NCI-H345 (cell line): ENCODE measurements at places on chromosomes 7 and 10.

DNA sequence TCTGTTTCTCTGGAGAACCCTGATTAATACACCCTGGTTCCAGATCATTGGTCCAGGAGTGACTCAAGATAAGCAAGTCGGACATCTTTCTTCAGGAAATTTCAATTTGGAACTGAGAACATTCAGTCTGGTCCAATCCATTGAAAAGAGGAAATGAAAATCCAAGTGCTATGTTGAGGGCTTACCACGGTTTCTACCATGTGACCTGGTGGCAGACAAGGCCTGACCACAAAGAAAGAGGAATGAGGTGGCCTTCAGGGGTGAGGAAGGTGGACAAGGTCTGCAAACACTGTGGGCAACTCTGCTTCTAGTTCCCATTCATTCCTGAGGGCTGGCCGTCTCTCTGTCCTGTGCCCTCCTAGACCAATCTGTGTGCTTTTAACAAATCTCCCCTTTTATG, 149.2 kb upstream of the GHITM start:
- no peak for DNase-seq

DNA sequence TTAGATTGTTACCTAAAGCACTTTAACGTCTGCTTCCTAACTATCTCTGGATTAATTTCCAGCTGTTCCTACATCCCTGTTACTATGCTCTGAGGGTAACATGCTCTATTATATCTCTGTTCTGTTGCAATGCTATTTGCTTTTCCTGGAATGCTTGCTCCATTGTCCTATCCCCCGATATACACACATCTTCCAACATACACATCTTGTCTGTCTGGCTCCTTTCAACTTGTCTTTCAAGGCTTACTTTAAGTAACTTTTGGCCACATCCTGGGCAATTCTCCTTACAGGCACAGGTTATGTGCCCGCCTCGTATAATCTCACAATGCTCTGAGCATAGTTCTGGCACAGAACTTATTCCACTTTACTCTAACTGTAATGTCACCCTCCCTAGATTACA, 96.2 kb downstream of the CDK6 start:
- DNase-seq, result no peak

DNA sequence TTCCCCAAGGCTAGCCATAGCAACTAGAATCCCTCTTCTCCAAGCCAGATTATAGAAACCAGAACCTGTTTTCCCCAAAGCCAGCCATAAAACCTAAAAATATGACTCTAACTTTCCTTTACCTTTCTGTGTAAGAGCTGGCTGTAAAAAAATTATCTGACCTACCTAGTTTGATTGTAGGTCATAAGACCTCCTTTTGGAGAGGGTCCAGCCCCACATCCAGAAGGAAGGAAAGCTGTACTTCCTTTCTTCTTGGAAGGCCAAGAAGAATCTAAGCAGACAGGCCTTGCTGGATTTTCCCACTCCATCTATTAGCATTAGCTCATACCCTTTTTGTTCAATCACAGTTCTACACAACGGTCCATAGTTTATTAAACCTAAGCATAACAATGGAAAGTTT, 1006.3 kb downstream of the SORCS3 start:
- no peak for DNase-seq

DNA sequence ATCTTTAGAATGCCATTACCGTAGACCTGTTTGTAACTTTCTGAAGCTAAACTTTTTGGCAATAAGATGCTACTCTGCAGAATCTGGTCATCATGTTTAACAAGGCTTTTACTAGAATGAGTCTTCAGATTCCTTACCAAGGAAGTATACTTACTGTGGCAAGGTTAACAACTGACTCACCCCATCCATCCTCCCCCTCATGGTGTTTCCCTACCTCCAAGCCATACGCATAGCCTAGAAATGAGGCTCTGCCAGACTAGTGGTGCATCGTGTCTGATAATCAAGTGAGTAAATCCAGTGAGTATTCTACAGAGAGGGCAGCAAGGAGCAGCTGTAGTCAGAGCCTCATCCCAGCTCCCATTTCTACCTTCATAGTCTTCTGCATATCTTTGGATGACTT, 223.6 kb downstream of the IPMK start:
- no peak for DNase-seq

- DNase-seq, result no peak
Measured at GRCh38 chr7:105408791-105409410, 20.2 kb upstream of the SRPK2 start.

DNA sequence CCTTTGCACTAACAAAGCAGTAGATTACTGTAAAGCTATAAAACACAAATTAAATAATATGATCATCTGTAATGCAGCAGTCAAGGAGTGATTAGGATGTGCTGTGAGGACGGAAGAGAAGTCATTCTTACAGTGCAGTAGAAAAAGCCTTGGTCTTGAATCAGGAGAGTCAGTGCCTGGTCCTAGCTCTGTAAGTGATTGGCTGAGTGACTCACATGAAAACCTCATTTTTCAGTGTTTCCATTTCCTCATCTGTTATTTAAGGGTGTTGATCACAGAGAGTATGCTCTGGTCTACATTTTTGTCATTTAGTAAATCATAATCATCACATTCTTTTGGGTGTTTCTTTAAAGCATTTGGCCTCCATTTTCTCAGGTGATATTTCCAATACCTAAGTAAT, 717.8 kb downstream of the LRMDA start:
- no peak for DNase-seq

GRCh38 chr7:133999178-133999577, 128.0 kb upstream of the LRGUK start:
- no peak for DNase-seq

DNA sequence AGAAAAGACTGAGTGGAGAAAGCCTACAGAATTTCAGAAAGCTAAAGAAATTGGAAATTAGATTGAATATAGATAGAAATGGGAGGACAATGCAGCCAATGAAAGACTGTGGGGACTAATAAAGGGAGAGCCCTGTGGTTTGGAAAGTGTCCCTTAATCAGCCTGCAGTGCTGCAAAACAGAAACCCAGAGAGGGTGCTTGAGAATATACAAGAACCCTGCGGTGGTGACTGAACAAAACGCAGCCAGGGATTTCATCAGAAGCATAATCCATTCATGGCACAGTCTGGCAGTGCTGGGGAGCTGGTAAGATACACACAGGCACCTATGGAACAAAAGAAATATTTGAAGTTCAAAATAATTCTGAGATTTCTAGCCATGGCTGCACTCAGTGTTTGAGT, 19.1 kb downstream of the CEP41 start:
- DNase-seq, result peak; percentile 81

GRCh38 chr10:114499630-114500190, 95.4 kb upstream of the AFAP1L2 start:
- no peak for DNase-seq

GRCh38 chr7:94022550-94022949, 18.4 kb upstream of the BET1 start:
- DNase-seq, result no peak

GRCh38 chr7:12805518-12805928, 118.1 kb downstream of the ARL4A start:
- no peak for DNase-seq

DNA sequence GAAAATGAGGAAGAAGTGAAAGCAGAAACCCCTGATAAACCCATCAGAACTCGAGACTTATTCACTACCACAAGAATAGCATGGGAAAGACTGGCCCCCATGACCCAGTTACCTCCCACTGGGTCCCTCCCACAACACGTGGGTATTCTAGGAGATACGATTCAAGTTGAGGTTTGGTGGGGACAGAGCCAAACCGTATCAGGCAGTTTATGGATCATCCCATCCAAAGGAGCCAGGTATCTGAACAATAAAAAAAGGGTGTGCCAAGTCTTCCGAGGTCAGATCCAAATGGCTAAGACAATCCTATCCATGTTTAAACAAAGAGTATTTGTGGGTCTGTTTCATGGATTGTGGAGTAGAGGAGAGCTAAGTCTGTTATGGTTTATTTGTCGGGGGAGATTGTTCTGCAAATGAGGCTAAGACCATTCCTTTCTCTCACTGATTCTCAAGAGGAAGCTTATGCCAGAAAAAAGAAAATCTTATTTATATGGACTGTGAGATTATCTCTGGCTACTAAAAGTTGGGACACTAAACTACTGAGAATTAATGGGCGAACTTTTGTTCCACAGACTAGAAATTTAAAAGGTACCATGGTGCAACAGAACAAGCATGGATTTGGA, 203.7 kb downstream of the IPMK start:
- DNase-seq, result no peak

DNA sequence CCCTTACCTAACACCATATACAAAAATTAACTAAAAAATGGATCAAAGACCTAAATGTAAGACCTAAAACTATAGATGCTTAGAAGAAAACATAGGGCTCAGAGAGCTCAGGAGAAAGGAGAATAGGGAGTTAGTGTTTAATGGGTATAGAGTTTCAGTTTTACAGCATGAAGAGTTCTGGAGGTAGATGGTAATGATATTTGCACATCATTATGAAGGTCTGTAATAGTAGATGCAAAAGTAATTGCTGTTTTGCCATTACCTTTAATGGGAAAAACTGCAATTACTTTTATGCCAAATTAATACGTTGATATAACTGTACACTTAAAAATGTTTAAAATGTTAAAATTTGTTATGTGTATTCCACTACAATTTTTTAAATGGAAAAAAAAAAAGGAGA, 39.2 kb upstream of the NANOS1 start:
- DNase-seq, result no peak

GRCh38 chr10:6503171-6503570, 76.9 kb downstream of the PRKCQ start:
- DNase-seq, result no peak

- DNase-seq, result no peak
Measured at GRCh38 chr7:159329818-159330378, 185.2 kb upstream of the VIPR2 start.

DNA sequence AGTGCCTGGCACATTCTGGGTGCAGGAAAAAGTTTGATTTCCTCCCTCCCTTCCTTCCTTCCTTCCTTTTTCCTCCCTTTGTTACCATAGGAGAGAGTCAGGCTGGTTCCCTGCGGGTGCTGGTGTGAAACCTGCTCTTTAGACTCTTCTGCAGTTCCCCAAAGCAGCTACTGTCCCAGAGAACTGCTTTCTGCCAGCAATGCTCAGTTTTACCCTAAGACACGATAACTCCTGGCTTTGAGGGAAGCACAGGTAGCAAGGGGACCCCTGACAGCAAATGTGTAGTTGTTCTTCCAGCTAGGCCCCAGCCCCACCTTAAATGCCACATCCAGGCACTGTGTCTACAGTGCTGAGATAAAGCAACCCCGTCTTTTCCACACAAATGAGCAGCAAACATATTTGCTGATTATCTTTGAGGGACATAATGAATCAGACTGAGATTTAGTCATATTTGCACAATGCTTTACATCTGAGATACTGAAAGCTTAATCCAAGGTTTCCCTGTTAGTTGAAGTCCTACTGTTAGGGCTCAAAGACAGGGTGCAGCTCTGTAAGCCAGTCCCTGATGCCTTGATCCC, 55.5 kb downstream of the MET start:
- no peak for DNase-seq

DNA sequence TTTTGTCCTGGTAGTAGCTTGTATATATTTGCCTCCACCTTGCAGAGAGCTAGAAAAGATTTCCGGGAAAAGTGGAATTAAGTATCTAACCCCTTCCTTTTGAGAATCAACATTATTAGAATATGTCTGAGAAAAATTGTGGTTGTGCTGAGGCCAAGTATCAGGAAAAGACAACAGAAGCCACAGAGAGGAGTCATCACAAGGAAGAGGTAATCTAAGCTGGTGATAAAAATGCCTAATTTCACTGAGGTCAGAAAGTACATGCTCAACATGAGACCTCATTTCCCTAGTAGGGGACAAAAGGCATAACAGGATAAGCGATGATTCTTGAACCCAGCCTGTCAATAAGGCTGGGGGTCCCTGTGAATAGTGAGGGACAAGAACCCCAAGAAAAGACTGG, 97.0 kb upstream of the PDE1C start:
- DNase-seq, result no peak

GRCh38 chr7:119271147-119271779, 1001.7 kb upstream of the KCND2 start:
- no peak for DNase-seq

DNA sequence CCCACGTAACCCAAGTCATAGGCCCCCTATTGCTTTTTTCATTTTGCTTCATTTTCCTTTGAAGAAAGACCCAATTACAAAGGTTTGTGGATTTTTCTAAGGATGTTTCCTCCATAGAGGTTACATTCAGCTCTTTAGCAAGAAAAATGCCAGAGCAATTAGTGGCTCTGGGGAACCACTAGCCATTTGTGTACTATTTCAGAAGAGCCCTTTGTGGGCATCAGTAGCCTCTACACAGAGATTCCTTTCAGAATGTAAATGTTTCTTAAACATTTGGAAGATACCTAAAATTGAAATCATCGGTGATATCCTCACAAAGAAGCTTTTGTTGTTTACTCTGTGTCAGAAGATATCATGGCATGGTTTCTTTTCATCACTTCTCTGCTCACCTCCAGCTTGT, 291.0 kb upstream of the KMT2E start:
- DNase-seq, result no peak

DNA sequence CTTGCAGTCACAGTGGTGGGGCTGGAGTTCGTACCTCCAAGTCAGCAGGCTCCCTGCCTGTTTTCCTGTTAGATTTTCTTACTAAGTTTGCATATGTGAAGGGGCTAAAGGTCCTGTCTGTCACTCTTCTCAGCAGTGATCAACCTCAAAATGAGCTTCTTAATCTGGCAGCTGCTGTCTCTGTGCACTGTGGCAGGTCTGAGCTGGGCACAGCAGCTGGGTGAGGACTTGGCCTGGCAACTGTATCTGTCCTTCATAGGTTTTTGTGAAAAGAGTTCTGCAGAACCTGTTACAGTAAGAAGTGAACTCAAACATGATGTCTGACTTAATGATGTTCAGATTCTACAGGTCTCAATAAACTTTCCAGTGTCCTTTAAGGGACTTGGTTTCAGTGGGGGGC, 31.3 kb upstream of the GJD4 start:
- DNase-seq, result no peak

GRCh38 chr7:70585071-70585470, 546.9 kb upstream of the GALNT17 start:
- no peak for DNase-seq

DNA sequence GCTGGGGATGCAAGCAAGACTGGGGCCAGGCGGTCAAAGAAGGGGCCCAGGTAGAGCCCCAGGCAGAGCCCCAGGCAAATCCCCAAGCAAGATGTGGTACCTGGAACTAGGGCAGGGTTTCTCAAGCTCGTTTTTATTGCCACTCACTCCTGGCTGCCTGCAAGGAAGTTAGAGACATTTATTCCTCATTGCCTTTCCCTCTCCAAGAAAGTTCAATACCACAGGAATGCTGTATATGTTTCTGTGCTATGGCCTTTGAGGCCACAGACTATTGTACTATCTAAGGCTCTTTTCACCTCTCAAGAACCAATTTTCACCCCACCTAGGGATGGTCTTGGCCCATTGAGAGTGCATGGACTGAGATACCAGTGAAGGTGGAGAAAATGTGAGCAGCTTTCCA, 71.3 kb downstream of the TACC2 start:
- no peak for DNase-seq
